ENCODE measurements at places on chromosomes 3 and 15. TPM values are rescaled to one million over a fixed set of nuclear protein-coding genes. Genes with fewer than 3 reads are reported as not detected.

ARPP21 gene
- total RNA-seq = 1.4 TPM

GPR62 gene
- total RNA-seq = not detected

CRYGS gene
- total RNA-seq = 1.0 TPM

ZBBX gene
- not detected for total RNA-seq

CEP152 gene
- total RNA-seq = 12.0 TPM

SAMD7 gene
- not detected for total RNA-seq

WDR6 gene
- 68.0 TPM for total RNA-seq

FETUB gene
- total RNA-seq = not detected

ACOX2 gene
- 1.3 TPM for total RNA-seq

WDR93 gene
- total RNA-seq = 0.15 TPM

RTP4 gene
- total RNA-seq = 56.8 TPM

SNTN gene
- total RNA-seq = not detected

Measured in melanocyte of skin (primary cell).